ENCODE measurements at places on chromosomes 2 and 18. TPM values are rescaled to one million over a fixed set of nuclear protein-coding genes. Genes with fewer than 3 reads are reported as not detected.

The FBXO36 gene
- 3.2 TPM for polyA plus RNA-seq

The DHRS9 gene
- 2.5 TPM for polyA plus RNA-seq

The C2orf66 gene
- not detected for polyA plus RNA-seq

The IL36RN gene
- polyA plus RNA-seq: not detected

The EN1 gene
- polyA plus RNA-seq: not detected

The TUBA4B gene
- polyA plus RNA-seq: not detected

The RETSAT gene
- 19.4 TPM for polyA plus RNA-seq

The LAMA1 gene
- 0.31 TPM for polyA plus RNA-seq

The DOCK10 gene
- 1.6 TPM for polyA plus RNA-seq

The SERPINB2 gene
- 22.4 TPM for polyA plus RNA-seq

The LIMS4 gene
- not detected for polyA plus RNA-seq

The UGT1A4 gene
- polyA plus RNA-seq: not detected

The SLC1A4 gene
- polyA plus RNA-seq: 6.2 TPM

The CYP27A1 gene
- 10.7 TPM for polyA plus RNA-seq

The FAP gene
- polyA plus RNA-seq: not detected
